ENCODE measurements at places on chromosomes 1 and 21. TPM values are rescaled to one million over a fixed set of nuclear protein-coding genes. Genes with fewer than 3 reads are reported as not detected.

DNA sequence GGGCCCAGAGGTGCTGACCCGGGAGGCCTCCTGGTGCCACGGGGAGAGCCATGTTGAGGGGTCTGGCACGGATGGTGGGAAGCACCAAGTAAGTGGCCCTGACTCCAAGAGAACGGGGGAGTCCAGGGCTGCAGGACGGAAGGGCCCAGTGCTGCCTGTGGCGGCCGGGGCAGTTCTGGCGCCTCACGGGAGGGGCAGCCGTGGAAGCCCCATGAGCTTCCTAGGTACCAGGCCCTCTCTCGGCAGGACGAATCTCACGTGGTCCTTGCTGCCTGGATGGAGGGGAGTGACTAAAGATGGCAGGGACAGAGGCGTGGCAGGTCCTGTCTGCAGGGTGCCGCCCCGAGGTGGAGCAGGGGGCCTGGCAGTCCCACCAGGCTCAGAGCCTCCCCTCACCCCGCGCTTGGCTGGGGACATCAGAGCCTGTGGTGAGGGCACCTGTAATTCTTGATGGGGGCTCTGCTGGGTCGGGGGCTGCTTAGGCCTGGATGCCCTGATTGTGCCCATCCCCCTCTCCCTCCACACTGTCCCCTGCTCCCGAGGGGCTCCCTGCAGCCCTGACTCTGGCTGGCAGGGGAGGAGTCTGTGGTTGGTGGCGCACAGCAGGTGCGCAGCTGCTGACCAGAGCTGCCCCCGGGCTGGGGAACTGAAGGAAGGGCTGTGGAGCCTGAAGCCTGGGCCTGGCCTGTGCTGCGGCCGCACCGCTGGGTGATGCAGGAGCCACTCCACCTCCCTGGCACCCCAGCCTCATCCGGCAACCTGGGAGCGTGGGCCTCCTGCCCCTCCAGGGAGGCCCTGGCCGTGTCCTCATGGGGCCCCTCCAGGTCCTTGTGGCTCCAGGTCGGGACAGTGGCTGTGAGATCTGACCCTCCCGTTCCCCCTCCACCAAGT is 31.4 kb downstream of the POFUT2 start:
- no peak for DNase-seq

DNA sequence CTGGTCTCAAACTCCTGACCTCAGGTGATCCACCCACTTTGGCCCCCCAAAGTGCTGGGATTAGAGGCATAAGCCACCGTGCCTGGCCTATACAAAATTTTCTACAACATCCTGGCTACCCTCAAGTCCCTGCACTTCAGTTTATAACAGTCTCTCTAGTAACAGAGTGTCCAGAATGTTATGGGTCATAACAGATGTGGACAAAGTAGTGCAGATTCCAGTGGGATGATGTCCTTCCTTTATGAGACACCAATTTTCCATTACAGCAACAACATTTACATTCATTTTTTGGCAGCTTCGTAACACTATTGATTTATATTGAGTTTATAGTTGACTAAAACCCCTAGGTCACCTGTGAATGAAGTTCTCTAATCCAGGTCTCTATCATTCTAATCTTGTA is 429.4 kb upstream of the PTBP2 start:
- no peak for DNase-seq

DNA sequence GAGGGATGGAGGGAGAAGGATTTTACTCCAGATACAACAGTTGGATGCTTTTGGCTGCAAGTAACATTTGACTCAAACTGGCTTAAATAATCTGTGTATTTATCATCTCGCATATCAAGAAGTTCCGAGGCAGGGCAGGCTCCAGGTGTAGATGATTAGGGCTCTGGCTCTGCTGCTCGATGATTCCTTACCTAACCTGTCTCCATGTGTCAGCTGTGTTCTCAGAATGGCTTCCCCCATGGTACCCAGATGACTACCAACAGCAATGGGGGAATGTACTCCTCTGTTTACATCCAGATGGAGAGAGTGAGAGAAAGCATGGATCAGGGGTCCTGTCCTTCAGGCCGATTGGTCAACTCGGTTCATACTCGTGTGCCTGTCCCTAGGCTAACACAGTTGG is 90.4 kb upstream of the AKT3 start:
- DNase-seq: no peak

- DNase-seq: no peak
Measured at GRCh38 chr1:30305061-30305460, 418.3 kb downstream of the MATN1 start.

DNA sequence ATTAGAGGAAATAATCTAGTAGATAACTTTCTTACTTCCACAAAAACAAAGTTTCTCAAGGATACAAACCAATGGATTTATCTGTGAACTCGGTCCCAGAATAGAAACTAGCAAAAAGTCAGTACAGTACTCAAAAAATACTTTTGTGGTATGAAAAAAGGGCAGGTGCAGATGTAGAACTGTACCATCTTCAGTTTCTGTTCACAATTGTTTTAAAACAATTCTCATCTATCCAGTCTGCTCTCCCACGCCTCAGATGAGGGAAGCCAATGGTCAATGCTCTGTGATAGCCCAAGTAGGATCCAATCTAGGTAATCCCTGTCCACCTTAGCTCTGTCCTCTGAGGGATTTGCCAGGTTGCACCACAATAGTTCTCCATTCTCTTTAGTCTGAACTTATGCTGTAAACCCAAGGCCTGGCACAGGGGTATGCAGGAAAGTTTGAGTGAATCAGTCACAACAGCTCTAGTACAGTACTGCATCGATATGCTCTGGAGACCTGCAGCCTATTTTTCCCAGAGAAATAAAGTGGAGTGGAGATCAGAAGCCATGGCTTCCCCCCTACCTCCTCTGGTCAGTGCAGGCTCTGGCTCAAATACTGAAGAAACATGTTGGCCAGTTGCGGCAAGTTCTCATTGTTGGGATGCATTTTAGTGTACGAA is 1.4 kb downstream of the KTI12 start:
- DNase-seq: no peak

- no peak for DNase-seq
Measured at GRCh38 chr1:233916706-233917105, 12.2 kb downstream of the SLC35F3 start.

Gene GJA9
- not detected for total RNA-seq
